Spleen (tissue), 13 donors: ENCODE measurements at places on chromosomes 3 and 15. TPM values are rescaled to one million over a fixed set of nuclear protein-coding genes. Genes with fewer than 3 reads are reported as not detected.

Gene DNAJC17
- polyA plus RNA-seq: 61.5 TPM

Gene ZNF660
- 0.61 TPM for polyA plus RNA-seq

Gene SLC24A5
- polyA plus RNA-seq: not detected

Gene RAD51
- polyA plus RNA-seq: 2.0 TPM

Gene KY
- polyA plus RNA-seq: not detected

Gene RPL22L1
- 399 TPM for polyA plus RNA-seq

Gene DNAH12
- 0.23 TPM for polyA plus RNA-seq

Gene DNASE1L3
- 52.1 TPM for polyA plus RNA-seq

Gene MCF2L2
- 0.46 TPM for polyA plus RNA-seq

GRCh38 chr3:59810606-59811005 lies 760.8 kb upstream of the CFAP20DC start:
- no peak for DNase-seq

- DNase-seq: no peak
Observed at GRCh38 chr3:30167541-30168011, 438.8 kb upstream of the TGFBR2 start.

DNA sequence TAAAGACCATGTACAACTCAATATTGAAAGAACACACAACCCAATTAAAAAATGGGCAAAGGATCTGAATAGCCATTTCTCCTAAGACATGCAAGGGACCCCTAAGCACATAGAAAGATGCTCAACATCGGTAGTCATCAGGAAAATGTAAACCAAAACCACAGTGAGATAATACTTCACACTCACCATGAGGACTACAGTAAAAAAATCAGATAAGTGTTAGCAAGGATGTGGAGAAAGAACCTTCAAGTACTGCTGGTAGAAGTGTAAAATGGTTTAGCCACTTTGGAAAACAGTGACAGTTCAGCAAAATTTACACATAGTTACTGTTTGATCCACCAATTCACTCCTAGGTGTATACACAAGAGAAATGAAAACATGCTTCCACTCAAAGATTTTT lies 30.1 kb upstream of the XIRP1 start:
- no peak for DNase-seq

GRCh38 chr15:74265046-74265639 lies 29.0 kb downstream of the CCDC33 start:
- DNase-seq: no peak

DNA sequence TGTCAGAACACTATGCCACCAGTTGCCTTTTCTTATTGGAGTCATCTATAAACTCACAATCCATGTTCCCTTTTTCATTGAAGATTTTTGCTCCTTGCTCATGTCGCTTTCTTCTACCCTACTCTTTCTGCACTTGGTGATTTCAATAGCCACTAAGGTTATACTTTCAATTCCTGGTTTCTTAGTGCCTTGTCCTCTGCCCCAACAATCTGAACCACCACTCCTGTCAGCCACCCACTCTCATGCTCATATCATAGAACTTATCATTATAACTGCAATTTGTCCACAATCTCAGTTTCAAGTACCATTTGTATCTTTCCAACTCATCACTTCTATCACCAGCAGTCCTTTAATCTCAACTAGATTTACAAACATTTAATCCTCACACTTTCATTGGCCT lies 10.0 kb upstream of the GRAMD1C start:
- DNase-seq: no peak

DNA sequence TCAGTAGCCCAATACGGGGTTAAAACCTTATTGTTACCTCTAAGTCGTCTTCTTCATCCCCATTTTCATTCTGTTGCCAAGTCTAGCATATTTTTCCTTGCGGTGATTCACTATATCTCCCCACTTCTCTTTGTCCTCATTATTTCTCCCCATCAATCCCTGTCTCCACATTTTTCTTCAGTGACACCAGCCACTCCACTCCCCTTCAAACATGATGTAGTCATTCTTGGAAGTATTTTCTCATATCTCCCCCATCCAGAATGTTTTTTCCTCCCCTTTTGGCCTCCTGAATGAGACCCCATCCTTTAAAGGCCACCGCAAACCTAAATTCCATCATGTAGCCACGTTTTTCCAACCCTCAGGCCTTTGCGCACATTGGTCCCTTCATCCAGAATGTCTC lies 105.9 kb downstream of the TOP2B start:
- DNase-seq: no peak

GRCh38 chr3:187208159-187208558 lies 10.9 kb downstream of the RTP1 start:
- no peak for DNase-seq

GRCh38 chr15:89759835-89760234 lies 8.8 kb upstream of the MESP1 start:
- no peak for DNase-seq

DNA sequence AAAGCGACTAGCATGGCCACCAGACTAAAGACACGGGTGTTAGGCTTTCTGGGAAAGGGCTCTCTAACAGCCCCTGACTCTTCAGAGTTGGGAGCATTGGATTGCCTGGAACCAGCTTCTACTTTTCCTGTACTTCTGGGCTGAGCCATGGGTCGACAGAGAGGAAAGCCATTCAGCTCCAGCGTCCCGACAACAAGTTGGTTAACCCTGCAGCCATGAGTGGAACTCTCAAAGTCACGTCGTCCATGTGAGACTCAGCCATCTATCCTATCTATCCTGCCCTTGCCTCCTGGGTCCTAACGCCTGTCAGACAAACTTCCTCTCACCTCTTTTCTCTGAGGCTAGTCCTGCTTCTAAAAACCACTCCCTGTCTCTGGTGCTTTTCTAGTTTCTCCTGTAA lies 32.6 kb upstream of the TBC1D5 start:
- DNase-seq: no peak

DNA sequence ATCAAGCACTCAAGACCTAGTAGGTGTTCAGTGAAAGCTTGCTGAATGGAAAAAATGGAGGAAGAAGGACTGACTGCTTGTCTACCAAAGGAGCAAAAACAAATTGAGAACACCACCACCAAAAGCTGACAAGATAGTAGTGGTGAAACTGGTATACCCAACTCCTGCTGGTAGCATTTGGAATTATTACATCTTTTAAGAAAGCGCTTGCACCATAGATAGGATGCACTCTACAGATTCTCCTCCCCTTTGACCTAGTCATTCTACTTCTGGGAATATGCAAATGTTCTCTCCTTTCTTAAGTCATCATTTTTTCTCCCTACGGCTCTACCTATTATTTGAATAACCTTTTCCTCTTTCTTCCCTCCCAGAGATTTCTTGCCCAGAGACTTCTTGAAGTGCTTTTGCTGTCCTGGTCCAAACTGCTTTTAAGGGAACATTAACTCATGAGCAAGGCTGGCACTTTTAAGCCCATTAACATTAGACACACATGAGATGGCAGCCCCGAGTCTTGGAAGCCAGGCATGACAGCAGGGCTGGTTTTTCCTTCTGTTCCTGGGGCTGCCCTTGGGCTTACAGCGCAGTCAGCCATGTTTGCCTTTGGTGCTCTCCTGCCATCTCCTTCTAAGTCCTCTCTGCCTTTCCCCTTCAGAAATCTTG lies 75.0 kb upstream of the TLE3 start:
- no peak for DNase-seq

GRCh38 chr15:98282656-98283332 lies 322.3 kb downstream of the ARRDC4 start:
- no peak for DNase-seq

DNA sequence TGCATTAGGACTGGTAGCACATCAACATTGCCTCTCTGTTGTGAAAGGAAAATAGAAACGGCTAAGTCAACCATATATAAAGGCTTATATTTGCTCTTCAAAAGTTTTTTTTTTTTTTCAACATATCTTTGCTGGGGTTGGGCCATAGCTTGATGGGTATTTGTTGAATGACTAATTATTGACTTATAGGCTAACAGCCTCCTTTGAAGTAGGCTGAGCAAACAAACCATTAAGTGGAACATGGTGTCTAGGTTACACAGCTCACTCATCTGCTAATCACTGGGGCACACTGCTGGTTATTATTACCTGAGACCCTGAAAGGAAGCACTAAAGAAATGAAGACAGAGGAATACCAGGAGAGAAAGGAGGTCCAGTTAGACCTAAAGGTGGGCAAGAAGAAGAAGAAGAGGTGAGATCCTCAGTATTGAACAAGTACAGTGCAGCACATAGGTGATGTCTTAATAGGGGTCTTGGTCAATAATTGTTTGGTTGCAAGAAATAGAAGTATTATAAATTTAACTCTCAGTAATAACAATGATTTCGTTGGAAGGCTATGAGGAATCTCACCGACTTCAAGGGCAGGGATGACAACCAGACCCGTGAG lies 139.4 kb downstream of the RPLP1 start:
- no peak for DNase-seq

- no peak for DNase-seq
Observed at GRCh38 chr3:29153811-29154210, 127.1 kb upstream of the RBMS3 start.

- DNase-seq: no peak
Observed at GRCh38 chr3:25460751-25461150, 32.7 kb downstream of the RARB start.

DNA sequence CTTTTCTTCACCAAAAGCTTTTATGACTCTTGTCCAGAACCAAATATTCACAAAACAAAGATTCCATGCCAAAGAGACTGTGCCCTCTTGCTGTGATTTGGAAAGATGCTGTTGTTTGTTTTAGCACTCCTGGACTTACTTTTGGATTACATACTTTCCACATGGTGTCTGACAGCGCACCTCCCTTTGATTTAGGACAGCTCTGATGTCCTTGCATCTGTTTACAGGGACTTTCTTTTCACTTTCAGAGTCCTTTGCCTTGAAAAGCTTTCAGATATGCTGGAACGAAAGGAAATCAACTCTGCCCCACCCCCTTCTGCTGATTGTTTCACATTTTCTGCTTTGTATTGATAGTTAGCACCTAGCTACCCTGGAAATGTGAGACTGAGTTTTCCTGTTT lies 133.0 kb upstream of the NR2E3 start:
- no peak for DNase-seq

DNA sequence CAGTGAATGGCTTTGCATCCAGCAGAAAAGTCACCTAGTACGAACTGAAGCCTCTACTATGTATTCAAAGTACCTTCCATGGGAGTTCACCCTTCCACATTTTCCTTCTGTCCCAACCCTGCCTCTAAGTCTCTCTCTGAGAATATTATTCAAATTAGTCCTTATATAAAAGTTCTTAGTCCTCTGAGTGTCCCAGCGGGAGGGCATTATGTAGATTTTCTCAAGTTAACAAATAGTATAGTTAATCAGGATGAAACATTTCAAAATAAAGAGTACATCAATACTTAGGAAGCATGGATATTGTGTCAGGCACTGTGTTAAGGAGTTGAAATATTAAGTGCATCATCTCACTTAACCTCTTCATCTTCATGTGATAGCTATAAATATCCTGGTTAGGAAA lies 223.3 kb downstream of the CPNE4 start:
- no peak for DNase-seq

- no peak for DNase-seq
Observed at GRCh38 chr3:183360971-183361624, 67.3 kb downstream of the MCF2L2 start.

DNA sequence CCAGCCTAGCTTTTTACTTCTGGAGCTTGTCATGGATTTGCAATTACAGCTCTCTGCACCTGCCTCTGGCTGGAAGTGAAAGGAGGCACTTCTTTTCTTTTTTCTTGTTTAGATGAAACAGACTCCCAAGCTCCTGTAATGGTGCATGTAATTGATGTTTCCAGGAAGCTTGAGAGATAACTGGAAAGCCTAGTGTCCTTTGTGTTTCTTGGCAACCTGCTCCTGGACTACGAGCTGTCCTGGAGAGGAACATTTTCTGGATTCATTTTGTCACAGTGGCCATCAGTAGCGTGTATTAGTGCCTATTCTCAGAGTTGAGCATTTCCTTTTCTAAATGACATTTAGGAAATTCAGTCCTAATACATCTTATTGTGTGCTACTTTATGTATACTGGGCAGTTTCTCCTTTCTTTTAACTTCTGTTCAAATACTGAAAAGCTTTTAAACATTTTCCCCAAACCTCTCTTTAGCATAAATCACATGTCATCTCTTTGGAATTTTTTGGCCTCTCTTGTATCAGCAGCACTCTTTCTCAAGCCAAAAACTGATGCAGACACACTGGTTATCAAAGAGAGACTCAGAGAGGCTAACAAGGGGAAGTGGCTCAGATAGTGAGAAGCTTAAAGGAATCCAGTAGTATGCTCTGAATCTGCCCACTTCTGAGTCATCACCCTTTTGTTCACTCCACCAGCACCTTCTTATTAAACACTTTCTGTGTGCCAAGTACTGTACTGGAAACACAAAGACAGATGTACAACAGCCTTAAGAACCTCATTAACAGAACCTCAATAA lies 62.6 kb upstream of the SLC2A2 start:
- DNase-seq: no peak

DNA sequence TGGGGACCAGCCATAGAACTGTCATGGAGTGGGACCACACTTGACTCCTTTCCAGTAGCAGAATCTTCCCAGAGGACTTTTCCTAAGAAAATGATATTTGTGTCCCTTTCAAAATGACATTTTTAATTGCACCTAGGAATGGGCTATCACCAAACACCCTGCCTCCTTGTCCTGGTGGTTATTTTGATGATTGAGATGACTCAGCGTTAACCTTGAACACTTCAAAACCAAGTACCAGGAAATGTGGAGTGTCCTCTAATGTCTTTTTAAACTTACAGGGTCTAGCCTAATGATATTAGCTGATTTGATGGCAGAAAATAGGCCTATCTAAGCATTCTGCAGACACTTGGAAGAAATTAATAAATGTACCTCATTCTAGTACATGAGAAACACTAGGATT lies 90.7 kb downstream of the HHLA2 start:
- no peak for DNase-seq

DNA sequence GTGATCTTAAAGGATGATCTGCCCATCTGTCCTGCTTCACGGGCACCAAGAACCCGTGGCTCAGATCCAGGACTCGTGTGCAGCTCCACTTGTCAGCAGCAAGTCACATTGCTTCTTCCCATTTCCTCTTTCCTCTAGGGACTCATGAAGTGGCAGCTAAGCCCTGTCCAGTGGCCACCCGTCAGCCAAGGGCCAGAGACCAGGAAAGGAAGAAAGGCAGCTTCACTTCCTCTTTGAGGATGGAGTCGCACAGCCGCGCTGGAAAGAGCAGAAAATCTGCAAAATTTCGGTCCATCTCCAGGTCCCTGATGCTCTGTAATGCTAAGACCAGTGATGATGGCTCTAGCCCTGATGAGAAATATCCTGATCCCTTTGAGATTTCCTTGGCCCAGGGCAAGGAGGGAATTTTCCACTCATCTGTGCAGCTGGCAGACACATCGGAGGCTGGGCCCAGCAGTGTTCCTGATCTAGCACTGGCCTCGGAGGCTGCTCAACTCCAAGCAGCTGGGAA lies 28.5 kb downstream of the IL16 start:
- DNase-seq: no peak

DNA sequence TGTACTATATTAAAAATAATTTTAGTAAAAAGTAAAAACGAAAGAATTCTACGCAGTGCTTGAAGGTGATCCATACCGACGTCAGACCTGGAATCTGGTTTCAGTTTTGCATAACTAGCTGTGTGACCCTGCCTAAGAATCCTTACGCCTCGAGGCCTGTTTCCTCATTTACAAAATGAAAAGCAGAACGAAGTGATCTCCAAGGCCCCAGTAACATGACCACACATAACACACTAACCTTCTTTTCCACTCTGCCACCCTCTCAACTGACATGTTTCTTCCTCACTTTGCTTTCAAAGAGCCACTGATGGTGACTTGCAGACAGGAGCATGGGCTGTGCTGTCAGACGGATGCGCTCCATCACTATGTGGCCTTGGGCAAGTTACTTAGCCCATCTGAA lies 4.8 kb downstream of the MESD start:
- DNase-seq: no peak

GRCh38 chr15:35195649-35196048 lies 110.6 kb upstream of the NANOGP8 start:
- no peak for DNase-seq
